ENCODE measurements at places on chromosomes 7 and 10.

DNA sequence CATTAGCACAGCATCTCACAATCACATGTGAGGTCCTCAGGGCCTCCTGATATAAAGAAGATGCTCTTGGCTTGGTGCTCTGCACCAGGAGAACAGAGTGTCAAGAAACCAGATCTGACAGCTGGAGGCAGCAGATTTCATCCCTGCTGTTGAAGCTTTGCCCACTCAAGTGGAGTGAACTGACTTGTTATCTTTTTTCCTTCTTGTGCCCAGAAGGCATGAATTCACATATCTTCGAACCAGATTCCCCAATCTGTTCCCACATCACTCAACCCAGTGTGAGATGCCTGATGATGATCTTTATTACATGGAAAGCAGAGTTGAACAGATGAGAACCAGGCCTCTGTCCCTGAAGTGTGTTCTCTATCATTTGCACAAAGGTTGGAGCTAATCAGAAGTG lies 521.0 kb downstream of the SORCS1 start:
- DNase-seq: no peak

- no peak for DNase-seq
Observed at GRCh38 chr7:158133057-158133456, 454.6 kb downstream of the PTPRN2 start.

- no peak for DNase-seq
Observed at GRCh38 chr10:85545874-85546273, 820.7 kb downstream of the GRID1 start.

DNA sequence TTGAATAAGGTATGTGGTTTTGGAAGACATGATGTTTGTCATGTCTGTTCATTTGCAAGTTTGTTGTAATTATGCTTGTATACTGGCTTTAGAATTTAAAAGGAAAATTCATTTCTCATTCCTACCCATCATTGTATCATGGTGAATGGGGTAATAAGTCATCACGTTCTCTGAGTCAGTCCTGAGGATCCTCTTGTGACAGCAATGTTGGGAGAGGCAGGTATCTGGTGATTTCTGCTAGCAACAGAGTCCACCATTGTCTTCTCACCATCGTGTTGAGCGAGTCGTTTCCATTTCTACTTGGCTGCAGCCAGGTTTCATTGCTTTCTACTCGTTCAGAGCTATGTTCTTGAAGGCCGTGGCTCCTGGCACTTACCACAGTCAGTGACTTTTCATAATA lies 16.3 kb downstream of the CUL1 start:
- DNase-seq: no peak

Measured in right atrium auricular region (tissue), 2 donors.